T-helper 17 cell (primary cell): ENCODE measurements at places on chromosomes 11 and 22. TPM values are rescaled to one million over a fixed set of nuclear protein-coding genes. Genes with fewer than 3 reads are reported as not detected.

DNA sequence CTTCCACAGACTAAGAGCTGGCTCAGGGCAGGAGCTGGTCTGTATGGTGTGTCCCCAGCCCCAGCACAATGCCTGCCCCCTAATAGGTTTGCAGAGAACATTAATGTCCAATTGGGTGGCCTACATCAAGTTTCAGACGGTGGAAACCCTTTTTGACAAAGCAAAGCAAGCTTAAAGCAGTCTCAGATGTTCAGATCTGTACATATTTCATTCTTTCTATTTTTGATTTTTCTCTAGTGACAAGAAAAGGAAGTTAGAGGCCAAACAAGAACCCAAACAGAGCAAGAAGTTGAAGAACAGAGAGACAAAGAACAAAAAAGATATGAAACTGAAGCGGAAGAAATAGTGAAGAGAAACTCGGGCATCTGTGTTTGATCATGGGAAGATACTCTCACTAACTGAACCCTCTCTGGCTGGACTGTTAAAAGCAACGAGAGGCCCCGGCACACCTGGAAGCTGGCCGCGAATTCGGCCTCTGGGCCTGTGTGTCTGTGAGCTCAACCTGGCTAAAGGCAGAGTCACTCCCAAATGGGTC lies 40.5 kb downstream of the NAT10 start:
- no peak for DNase-seq

DNA sequence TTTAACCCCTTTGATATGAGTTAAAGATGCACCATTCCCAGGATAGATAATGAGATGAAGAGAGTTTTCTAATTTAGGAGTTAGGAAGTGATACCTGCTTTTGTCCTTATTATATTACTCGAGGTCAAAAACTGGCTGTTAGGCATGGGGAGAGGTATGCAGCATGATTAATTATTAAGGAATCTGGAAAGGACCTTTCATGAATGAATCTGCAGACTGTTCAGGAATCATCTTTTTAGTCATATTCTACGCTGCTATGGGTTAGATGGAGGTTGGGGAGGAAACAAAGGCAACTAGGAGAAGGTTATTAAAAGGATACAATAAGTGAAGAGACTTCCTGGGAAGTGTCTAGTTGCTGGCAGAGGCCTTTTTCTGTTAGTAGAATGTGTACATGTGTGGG lies 492.4 kb upstream of the CCDC90B start:
- no peak for DNase-seq

GRCh38 chr11:57213342-57214097 lies 23.5 kb downstream of the APLNR start:
- DNase-seq: no peak

DNA sequence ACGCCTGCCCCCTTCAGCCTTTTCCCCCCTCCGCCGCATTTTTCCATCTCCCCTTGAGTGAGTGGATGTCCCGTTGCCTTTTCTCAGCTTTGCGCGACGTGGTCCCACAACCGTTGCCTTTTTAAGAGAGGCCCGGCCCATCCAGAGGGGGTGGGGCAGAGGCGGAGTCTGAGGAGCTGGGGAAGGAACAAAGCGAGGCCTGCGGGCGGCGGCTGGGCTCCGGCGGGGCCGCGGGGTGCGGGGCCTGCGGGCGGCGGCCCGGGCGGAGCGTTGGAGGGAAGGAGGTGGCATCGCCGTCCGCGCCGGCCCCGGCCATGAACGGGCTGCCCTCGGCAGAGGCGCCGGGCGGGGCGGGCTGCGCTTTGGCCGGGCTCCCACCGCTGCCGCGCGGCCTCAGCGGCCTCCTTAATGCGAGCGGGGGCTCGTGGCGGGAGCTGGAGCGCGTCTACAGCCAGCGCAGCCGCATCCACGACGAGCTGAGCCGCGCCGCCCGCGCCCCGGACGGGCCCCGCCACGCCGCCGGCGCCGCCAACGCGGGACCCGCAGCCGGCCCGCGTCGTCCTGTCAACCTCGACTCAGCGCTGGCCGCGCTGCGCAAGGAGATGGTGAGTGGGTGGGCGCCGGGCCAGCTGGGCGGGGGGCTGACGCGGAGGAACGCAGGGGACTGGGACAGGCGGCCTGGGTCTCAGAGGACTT lies at the start of gene FAM89B:
Gene FAM89B (plus strand): TSS at position 183 of the 696 bp plus-strand sequence. CDS start 132 bp downstream, at position 315.
- peak; percentile 84 for DNase-seq

- DNase-seq: no peak
Observed at GRCh38 chr11:12019337-12019736, 10.9 kb upstream of the DKK3 start.

C11orf87 gene
- not detected for total RNA-seq

GRCh38 chr11:132976115-132976514 lies 556.2 kb downstream of the OPCML start:
- no peak for DNase-seq

GRCh38 chr11:75919525-75919924 lies 104.5 kb downstream of the UVRAG start:
- no peak for DNase-seq

DNA sequence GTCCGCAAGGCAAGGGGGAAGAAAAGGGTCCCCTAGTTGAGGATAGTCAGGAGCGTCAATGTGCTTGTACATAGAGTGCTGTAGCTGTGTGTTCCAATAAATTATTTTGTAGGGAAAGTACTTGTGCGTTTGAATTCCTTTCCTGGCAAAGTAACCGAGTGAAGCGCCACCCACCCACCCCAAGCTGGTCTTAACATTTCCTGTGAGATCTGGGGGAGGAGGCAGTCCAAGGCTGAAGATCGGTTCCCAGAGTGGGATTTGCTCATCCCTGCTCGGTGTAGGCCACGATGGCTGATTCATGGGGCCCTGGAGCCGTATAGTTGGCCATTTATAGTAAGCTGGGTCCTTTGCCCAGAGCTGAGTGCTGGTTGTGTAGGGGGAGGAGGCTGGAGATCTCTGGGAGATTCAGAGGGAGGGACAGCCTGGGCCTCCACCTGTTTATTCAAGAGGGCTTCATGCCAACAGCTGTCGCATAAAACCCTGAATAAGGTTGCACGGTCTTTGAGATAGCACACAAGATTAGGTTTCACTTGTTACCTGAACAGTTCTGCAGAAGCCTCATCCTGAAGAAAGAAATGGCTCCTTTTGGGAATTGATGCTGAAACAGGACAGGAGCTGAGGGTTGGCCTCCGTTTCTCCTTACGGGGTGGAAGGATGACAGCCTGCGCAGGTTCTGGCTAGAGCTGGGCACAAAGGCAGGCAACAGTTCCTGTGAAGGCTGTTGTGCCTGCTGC lies 2.4 kb downstream of the ATF4 start:
- no peak for DNase-seq

- DNase-seq: no peak
Observed at GRCh38 chr11:69599502-69599901, 41.5 kb upstream of the CCND1 start.

DNA sequence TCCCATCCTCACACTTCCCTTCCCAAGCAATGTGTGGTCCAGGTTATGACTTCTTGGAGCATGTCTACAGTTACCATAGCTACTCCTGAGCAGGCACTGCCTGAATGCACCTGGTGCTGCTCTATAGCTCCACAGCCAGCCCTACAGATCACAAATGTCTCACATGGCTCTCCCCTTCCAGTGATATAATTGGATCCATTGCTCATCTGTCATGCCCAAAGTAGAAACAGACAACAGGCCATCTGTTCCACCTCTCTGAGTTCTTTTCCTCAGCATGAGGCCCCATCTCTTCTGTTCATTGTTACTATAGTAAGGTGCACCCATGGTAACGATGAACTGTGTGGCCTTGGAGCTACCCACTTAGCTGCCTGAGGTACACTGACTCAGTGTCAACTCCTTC lies 320.3 kb upstream of the ZC3H12C start:
- DNase-seq: no peak

SCGB1C1 gene
- total RNA-seq: not detected

GRCh38 chr22:50216055-50216683 lies 15.4 kb downstream of the SELENOO start:
- DNase-seq: no peak

FBLN1 gene
- 0.90 TPM for total RNA-seq

DNA sequence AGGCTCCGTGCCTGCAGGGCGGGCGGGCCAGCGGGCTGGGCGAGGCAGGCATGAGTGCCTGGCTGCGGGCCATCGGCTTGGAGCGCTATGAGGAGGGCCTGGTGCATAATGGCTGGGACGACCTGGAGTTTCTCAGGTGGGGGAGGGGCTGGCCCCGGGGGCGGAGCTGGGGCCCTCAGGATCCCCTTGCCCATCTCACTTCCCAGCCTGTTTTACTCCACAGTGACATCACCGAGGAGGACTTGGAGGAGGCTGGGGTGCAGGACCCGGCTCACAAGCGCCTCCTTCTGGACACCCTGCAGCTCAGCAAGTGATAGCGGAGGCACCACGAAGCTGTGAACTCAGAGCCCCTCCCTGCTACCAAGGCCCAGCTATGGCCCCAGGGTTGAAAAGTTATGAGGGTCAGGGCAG lies 5.9 kb downstream of the PHOX2A start:
- DNase-seq: no peak

- DNase-seq: no peak
Observed at GRCh38 chr11:80727315-80727714, 1286.5 kb upstream of the TENM4 start.

GRCh38 chr11:119671051-119671450 lies 57.9 kb downstream of the NECTIN1 start:
- no peak for DNase-seq

DNA sequence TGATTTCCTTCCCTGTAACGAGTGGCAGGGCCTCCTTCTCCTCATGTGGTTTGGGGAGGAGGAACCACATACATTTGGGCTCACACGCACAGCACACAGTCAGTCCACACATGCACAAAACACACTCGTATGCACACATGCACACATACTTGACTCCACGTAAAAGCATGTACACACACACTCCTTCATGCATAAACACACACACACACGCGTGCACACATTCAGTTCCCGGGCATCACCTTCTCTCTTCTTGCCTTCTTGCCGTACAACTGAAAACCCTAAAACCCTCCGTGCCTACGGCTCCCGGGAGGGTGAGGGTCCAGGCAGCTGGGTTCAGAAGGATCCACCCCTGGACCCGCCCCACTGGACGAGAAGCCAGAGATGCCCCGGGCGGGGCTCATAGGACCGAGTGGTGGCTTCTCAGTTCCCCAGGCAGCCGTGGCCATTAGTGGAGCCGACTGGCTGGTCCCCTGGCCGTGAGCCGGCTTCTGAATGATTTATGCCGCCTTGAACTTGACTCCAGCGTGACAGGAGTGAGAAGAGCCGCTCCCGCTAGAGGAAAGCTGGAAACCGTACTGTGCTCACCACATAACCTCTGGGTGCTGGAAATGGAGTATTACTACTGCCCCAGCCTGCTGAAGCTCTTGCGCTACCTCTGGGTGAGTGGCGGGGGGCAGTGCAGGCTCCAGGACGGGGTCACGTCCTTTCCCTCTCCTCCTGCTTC lies 117.4 kb downstream of the KIAA1671 start:
- no peak for DNase-seq

DNA sequence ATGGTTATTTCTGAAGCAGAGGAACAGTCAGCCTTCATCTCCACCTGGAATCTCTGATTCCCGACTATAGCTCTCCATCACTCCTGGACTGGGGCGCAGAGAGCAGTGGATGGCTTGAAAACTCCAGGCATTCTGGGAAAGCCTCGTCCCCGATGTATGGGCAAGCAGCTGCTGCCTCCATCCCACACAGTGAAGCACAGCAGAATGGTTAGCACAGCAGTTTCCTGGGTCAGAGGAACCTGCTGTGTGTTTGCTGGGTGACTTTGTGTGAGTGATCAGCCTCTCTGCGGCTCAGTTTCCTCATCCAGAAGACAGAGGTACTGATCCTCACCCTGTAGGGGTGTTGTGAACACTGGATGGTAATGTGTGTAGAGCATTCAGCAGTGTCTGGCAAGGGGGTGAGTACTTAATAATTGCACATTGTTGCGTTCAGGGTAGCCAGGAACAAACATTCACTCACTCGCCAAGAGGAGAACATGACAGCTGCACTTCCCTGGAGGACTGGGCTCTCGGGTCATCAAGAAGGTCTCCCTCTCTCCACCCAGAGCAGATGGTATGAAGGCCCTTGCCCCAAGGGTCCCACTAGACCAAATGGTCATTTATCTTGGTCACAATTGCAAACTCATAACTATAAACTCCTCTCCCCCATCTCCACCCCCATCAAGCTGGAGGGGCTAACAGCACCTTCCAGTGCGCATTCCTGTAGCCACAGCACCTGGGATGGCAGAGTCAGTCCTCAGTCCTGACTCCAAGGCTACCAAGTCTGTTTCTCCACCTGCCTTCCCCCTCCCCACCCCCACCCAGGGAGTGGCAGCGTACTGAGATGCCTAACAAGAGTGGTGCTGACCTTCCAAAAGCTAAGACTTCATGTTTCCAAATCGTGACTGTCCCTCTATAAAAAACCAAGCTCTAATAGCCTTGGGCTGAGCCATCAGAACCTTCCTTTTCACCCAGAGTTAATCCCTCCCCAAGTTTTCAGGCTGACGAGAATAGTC lies 1.5 kb upstream of the CHST1 start:
- no peak for DNase-seq

CDKN1C gene
- 0.91 TPM for total RNA-seq

DNA sequence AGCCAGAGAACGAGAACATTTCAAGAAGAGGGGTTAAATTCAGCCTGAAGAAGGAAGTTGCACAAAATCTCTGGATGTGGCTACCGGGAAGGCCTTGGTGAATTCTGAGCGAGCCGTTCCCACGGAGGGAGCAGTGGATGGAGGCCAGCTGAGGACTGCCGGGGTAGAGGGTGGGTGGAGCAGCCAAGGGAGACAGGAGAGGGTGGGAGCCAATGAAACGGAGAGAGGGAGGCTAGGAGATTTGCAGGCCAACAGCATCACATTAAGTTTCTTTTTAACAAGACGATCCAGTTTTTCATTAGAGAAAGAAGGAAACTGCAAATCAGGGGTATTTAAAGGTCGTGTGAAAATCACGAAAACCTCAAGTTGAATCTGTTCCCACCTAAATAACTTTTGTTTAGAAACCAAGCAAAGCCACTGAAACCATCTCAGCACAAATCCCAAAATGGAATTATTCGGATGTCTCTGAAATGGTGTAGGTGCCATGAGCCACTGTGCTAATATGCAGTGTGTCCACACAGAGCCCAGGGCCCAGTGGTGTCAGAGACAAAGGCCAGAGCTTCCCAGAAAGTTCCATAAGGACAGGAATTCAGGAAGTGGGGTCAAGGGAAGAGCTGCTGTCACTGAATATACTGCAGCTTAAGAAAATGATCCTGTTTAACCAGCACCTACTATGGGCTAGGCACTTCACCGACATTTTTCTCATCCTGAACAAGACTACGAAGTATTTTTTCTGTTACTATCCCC lies 59.7 kb upstream of the SLC35C1 start:
- DNase-seq: no peak

ASRGL1 gene
- total RNA-seq: 0.75 TPM

DNA sequence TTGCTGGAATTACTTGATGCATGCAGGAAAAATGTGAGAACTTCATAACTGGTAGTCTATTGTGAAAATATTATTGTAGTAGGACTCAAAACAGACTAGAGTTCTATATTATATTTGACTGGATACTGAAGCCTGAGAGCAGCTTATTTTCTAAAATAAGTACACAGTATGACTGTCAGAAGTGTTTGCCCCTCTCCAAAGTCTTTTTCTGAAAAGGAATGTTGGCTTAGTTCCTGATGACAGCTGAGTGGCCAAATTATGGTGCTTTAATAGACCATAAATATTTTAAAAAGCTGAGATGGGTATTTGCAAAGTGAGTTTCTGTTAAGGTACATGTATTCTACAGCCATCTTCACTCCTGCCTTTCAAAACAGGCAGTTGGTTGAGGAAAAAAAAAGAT lies 13.1 kb downstream of the ZBED5 start:
- no peak for DNase-seq

TMEM109 gene
- total RNA-seq: 52.7 TPM

- DNase-seq: no peak
Observed at GRCh38 chr11:85089654-85090053, 537.5 kb downstream of the DLG2 start.
